Thyroid gland (tissue), 4 donors: ENCODE measurements at places on chromosomes 11 and 22. TPM values are rescaled to one million over a fixed set of nuclear protein-coding genes. Genes with fewer than 3 reads are reported as not detected.

The GGT5 gene
- 90.0 TPM for total RNA-seq

DNA sequence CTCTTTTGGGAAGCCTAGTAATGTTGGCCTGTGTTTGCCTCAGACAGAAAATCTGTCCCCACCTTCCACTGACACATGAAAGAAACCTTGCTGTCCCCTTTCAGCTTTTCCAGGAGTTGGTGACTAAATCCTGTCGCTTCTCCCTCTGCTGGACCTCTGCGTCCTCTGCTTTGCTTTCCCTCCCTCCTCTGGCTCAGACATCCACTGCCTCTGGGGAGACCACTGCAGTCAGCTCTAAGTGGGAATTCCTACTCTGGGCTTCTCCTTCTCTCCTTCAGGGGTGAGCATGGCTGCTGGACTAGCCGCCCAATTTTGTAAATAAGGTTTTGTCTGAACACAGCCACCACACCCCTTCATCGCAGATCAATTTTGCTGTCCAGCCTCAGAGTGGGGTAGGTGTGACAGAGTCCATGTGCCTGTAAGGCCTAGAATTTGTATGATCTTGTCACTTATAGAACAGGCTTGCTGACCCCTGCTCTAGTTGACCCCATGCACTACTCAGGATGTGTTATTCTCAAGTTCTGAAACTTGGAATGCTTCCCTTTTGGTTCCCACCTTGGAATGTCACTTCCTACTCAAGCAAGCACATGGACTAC lies 23.0 kb downstream of the LRRC74B start:
- no peaks in the 10 kb centered on the region for H3K4me1 ChIP-seq
- DNase-seq, result no peak
- H3K27me3 ChIP-seq, result no peaks in the 10 kb centered on the region
- no peak overlapping the region for H3K27ac ChIP-seq
- H3K4me3 ChIP-seq, result no peak overlapping the region

DNA sequence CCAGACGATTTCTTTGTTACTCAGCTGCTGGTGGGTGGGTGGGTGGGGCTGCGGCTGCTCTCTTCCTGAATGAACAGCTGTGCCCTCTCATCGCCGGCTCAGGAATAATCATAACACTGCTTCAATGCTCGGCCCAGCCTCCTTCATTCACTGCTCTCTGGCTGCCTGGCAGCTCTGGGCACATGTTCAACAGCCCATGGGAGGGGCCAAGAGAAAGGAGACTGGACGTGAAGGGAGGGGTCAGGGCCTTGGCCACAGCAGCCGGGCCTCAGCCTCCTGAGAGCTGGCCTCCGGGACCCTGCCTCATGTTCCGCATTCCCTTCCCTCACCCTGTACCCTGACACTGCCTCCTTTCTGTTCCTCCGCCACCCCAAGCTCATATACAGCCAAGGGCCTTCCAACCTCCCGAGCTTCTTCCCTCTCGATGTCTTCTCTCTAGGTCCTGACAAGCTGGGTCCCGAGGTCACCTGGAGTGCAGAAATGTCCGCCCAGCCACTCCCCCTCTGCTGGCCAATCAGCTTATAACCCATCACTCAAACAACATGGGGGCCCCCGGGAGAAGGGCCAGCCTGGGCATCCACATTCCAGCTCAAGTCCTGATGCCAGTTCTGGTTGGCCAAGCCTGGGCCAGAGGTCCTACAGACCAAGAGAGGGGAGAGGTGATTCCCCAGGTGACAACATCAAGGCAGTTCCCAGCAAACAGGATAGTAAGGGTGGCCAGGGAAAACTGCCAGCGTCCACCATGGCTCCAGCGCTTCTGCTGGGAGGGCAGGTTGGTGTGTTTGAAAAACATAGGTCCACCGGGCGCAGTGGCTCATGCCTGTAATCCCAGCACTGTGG lies 3.2 kb upstream of the CSDC2 start:
- no peak overlapping the region for H3K27ac ChIP-seq
- no peak overlapping the region for H3K4me3 ChIP-seq
- peak; percentile 66 for DNase-seq
- no peaks in the 10 kb centered on the region for H3K36me3 ChIP-seq
- H3K4me1 ChIP-seq, result peaks cover 20% of the 10 kb centered on the region

- H3K4me3 ChIP-seq, result no peak overlapping the region
- no peak overlapping the region for H3K27ac ChIP-seq
- DNase-seq, result no peak
- no peaks in the 10 kb centered on the region for H3K36me3 ChIP-seq
- peaks cover 13% of the 10 kb centered on the region for H3K4me1 ChIP-seq
These were observed 1.1 kb downstream of the LRRC55 start for GRCh38 chr11:57182896-57183295.

DNA sequence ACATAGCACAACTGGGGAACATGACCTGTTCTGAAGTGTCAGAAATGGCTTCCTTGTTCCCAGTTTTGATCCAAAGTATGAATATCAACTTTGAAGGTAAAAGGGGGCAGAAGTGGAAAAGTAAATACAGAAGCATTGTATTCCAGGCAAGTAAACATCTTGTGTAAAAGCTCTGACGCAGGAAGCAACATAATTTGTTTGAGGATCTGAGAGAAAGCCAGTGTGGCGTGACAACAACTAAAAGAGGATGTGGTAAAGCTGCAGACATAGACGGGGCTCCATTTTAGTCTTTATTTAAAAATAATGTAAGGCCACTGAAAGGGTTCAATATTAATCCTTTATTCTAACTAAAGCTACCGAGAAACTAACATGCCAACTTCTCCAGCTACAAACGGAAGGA lies 310.2 kb downstream of the DLG2 start:
- H3K27ac ChIP-seq, result no peak overlapping the region
- no peaks in the 10 kb centered on the region for H3K4me1 ChIP-seq
- H3K4me3 ChIP-seq, result no peak overlapping the region
- no peaks in the 10 kb centered on the region for H3K36me3 ChIP-seq
- no peak for DNase-seq
- no peaks in the 10 kb centered on the region for H3K27me3 ChIP-seq

DNA sequence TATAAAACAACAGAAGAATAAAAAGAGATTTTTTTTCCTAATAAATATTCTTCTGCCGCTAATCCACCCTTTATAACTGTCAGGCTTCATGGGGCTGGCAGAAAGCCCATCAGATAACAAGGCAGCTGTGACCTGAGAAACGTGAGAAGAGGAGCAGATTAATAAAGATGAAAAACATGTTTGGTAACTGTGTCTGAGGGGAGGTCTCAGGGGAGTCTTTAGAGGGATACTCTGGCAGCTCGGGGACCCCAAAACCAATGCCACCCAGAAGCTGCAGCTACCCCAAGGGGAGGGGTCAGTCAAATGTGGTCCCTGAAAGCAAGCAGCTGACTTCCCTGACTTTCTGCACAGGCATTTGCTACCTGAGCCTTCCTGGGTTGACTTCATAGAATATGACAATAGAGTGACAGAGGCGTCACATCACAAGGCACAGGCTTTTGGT lies 48.4 kb upstream of the POU2AF1 start:
- no peaks in the 10 kb centered on the region for H3K27me3 ChIP-seq
- peak; percentile 70 for DNase-seq
- H3K4me3 ChIP-seq, result no peak overlapping the region

The RFPL1 gene
- total RNA-seq, result not detected

DNA sequence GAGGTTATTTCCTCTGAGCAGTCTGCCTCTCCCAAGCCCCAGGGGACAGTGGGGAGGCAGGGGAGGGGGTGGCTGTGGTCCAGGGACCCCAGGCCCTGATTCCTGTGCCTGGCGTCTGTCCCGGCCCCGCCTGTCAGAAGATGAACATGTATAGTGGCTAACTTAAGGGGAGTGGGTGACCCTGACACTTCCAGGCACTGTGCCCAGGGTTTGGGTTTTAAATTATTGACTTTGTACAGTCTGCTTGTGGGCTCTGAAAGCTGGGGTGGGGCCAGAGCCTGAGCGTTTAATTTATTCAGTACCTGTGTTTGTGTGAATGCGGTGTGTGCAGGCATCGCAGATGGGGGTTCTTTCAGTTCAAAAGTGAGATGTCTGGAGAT lies 3.1 kb downstream of the PIM3 start:
- H3K27ac ChIP-seq, result peak overlapping the region; percentile 30
- H3K36me3 ChIP-seq, result peaks cover 29% of the 10 kb centered on the region
- H3K4me1 ChIP-seq, result peaks cover 73% of the 10 kb centered on the region

DNA sequence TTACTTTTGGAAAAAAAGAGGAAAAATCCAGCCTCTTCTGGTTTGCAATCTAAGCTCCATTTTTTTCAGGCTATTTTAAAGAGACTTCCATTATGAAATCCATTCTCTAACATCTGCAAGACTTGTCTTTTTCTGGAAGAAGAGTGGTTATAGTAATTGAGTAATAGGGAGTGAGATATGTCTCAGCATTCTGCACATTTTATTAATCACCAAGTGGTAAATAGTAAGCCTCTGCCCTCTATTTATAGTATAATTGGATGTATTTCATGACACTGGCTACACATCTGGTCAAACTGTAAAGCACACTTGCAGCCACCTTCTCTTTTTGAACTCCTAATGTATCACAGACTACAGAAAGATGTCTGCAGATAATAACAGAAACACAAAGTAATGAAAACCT lies 391.1 kb downstream of the ETS1 start:
- no peaks in the 10 kb centered on the region for H3K36me3 ChIP-seq
- H3K4me1 ChIP-seq, result no peaks in the 10 kb centered on the region
- DNase-seq, result no peak
- H3K27ac ChIP-seq, result no peak overlapping the region

GRCh38 chr22:45602004-45602733 lies 69.5 kb upstream of the ATXN10 start:
- H3K27ac ChIP-seq, result no peak overlapping the region
- H3K27me3 ChIP-seq, result no peaks in the 10 kb centered on the region
- DNase-seq, result no peak

The TMEM191B gene
- total RNA-seq, result 10.1 TPM

- H3K27me3 ChIP-seq, result no peaks in the 10 kb centered on the region
- H3K27ac ChIP-seq, result no peak overlapping the region
- peaks cover 8% of the 10 kb centered on the region for H3K4me1 ChIP-seq
These were observed 52.3 kb upstream of the YWHAH start for GRCh38 chr22:31892080-31892433.
